ENCODE measurements at places on chromosomes 12 and 14.

- DNase-seq = no peak
These were observed 12.8 kb downstream of the BAG5 start for GRCh38 chr14:103549361-103550311.

DNA sequence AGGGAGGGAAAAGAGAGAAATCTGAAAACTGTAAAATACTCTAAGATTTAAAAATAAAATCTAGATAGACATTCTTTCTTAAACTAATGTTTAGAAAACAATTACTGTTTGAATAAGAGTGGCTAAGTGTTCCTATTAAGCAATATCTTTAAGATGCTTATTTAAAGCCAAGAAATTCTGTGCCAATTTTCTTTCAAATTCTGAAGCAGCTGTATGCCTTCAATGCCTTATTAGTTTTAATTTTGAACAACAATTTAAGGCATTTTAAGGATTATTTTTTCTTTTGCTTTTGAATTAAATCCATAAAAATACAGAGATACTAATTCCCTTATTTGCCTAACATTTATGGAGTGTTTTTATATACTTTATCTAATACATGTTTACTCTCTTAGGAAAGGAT, 50.3 kb upstream of the KITLG start:
- no peak for DNase-seq

GRCh38 chr12:88251798-88252197, 109.7 kb downstream of the TMTC3 start:
- DNase-seq = no peak

DNA sequence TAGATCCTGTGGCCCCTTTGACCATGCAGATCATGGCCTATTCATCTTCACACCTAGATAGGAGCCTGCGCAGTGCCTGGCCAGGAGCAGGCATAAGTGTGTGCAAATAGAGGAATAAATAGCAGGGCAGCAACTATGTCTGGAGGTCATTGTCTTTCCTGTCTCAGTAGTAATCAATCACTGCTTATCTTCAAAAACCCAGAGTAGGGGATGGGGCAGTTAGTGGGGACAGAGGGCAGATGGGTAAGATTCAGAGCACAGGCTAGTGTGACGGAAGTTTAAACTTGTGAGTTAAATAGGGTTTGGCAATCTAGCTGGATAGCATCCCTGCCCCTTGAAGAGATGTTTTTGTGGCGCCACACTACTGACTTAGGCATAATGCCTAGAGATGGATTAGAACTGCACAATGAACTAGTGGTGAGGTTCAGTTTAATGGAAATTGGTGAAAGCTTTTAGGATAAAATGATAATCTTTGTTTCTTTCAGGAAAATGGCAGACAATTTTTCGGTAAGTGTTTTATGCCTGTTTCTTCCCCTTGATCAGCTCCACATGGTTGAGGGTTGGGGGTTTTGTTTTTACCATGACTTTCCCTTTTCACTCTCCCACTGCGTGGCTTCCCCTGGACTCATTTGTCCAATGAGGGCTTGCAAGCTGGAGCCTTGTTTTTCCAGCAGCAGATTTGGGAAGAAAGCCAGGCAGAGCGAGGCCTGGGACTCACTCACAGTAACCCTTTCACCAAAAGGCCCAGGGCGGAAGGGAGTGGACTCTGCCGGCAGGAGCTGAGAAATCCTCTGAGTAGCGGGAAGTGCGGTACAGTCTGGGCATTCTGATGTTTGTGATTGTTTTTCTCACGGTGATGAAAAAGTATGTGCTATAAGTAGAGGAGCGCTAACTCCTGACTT, 8.1 kb downstream of the LGALS3 start:
- no peak for DNase-seq

DNA sequence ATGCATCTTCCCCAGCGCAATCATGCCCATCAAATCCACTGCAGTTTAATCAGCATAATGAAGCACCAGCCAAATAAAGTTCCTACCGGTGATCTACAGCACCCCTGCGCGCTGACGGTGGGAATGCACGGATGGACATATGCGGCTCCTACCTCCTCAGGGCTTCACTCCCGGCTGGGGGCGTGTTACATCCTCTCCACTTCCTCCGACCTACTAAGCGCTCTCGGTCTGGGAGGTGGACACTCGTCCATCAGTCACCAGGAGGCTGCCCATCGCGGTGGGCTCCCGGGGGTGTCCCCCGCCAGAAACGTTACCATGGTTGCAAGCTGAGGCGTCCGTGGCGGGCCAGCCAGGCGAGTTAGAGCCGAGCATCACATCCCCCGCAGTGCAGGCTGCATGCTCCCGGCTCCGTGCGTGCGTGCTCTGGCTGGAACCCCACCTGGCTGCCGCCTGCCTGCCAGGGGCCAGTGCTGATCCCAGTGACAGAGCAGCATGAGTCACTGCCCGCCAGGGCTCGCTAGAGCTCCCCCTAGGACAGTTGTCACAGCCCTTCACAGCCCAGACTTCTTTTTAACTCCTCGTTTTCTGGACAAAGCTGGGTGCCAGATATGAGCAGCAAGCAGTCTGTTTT, 73.0 kb downstream of the CIT start:
- no peak for DNase-seq

DNA sequence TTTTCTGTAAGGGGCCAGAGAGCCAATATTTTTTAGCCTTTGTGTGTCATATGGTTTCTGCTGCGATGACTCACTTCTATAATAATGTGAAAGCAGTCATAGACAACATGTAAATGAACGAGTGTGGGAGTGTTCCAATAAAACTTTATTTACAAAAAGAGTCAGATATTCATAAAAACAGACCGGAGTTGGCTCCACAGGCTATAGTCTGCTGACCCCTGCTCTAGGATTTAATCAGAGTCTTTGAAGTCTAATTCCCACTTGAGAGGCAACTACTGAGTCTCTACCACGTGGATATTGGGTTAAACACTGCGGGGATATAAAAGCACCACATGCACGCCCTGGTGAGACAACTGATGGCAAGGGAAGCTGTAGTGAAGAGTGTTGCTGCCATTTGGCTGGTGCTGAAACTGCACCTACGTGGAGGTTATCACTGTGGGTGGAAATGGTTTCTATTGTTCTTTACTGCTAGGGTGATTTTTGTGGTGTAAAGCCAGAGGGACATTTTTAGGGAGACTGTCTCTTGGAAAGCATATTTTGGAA, 3.6 kb upstream of the NINJ2 start:
- DNase-seq = peak; percentile 36

DNA sequence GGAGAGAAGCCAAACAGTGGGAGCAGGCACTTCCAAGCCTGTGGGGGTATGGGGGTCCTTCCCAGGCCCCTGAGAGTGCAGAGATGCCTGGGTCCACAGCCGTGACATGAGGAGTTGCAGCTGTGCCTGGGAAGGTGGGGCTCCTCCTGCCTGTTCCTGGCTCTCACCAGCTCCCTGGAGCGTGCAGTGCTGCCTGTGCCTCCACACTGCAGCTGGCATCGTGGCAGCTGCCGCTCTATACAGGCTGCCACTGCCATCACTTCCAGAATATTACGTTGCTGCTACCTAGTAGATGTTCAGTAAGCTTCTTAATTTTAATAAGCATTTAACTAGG, 223.7 kb downstream of the KCNC2 start:
- DNase-seq = no peak

- no peak for DNase-seq
These were observed 21.8 kb upstream of the GXYLT1 start for GRCh38 chr12:42166501-42166900.

DNA sequence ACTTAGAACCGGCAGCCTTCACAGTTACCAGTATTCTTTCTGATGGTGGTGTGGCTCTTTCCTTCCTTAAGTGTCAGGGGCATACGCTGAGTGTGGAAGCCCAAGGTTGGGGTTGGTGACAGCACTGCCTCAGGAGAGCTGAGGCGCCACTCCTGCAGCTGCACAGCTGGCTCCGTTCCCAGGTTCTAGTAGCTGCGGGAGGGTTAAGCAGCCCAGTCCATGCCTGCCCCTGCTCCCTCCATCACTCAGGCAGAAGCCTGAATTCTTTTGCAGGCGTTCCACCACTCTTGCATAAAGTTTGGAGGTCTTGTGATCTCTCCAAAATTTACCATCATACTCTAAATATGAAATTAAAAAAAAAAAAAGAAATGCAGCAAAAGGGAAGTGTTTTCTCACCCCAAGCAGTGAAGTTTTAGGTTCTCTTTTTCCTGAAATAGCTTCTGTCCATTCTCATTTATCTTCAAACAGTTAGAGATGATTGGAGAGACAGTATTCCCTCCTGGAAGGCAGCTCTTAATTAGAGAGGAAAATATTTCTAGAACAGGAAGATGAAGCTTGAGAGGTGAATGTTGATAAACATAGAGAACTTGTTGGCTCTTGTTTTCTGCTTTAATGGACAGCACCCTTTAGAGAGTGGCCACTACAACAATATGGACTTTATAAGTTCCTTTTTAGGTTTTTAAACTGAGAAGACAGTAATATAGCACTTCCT, 136.1 kb downstream of the FGD4 start:
- DNase-seq = no peak

DNA sequence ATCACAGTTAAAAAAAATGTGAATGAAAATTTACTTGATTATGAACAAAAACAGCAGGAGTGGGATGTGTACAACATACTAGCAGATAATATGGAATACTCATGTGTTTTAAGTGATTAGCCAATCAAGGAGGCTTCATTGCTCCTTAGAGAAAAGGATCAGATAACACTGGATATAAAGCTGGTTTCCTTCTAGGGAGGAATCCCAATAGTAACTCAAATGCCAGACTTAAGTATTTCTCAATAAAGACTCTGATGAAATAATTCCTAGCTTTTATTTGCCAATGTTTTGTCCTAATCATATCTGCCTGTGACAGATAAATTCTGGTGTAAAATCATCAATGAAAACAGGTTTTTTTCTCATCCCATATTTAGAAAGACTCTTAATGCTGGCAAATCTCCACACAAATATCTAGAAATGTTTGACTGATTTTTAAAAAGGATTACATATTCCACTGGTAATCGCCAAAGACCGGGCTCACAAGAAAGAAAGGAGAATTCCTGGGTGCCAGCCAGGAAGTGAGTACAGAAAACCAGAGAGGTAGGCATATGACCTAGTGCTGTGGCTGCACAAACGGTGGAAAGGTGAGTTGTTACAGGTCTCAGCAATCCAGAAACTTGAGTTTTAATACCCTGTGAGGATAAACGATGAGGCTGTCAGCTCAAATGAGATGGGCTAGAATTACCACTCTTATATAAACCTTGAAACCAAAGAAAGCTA, 108.6 kb upstream of the TTC7B start:
- DNase-seq = no peak

DNA sequence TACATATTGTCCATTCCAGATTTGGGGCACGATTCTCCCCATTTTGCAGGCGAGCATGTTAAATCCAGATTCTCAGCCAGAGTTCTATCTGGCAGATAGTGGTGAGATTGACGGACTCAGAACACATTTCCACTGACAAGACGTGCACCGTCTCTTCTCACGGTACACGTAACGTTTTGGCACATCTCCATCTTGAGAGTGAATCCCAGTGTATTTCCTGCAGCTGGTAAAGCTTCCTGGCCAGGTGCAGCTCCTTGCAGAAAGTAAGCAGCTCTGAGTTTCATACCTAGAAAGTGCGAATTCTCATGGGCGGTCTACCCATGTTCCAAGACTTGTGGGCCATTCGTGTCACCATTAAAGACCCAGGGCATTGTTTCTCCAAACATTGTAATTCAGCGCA, 102.6 kb downstream of the TSPAN9 start:
- no peak for DNase-seq

- DNase-seq = no peak
These were observed 115.8 kb downstream of the SLC25A47 start for GRCh38 chr14:100438678-100439592.

- no peak for DNase-seq
These were observed 348.5 kb downstream of the EGLN3 start for GRCh38 chr14:33602396-33602795.

DNA sequence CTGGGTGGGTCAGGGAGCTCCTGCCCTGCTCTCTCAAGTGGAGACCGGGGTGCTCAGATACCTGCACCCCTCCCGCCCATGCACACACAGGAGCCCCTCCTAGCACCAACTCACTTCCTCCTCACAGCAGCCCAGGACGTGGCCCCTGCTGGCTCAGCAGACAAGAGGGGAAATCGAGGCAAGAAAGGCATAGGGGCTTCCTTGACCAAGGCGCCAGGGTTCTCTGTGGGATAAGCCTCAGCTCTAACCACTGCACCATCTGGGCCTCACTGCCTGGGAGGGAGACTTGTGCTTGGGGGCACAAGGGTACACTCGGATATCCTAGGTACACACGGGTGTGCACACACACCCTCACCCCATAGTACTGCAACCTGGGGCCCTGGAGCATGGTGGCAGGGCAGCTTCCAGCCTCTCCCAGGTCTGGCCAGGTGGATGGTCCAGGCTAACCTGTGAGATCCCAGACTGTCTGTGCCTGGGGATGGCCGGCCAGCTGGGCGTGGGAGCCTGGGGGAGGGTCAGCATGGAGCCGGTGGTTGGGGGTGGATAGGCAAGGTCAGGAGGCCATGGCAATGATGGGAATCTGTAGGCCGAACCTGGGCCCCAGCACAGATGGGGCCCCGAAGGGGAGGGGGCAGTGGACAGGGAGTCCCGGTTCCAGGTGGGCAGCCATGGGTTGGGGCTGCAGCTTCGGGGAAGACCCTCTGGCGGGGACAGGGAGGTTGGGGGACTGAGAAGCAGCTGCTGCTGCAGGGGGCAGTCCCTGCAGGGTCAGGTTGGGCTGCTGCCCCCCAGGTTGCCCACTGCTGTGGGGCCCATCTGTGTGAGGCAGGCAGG, 312.4 kb downstream of the TMEM121 start:
- no peak for DNase-seq

DNA sequence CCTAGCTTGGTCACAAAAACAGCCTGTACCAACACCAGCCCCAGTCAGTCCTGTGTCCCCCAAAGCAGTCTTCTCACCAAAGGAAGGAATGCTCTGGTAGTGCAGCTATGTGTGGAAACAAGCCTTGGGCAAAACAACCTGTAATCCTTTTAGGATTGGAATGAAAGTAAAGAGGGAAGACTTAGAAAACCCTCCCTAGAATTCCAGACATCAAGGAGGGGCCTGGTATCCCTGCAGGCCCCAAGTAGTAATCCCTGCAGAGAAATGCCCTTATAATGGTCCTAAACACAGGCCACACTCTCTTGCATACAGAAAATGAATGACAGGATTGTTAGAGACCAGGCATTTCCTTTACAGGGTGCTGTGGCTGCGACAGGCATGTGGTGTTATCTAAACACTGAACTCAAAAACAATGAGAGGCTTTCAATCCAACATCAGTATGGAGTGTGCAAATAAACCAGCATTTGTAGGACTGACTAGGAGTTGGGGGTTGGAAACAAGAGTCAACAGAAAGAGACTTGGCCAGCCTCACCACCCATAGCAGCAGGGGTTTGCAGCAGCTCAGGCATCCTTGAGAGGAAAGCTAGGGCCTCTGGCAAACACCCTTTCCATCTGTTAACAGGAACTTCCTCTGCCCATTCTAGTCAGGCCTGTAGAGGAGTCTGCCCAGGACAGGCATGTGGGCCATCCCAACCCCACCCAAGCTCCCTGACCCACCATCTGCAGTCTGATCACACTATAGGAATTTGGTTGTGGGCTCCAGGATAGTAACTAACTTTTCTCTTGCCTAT, 59.1 kb downstream of the DCAF5 start:
- no peak for DNase-seq
